NK-92 treated with Interleukin-12 subunit alpha and Interleukin-12 subunit beta, amount 100 ng/mL, for 24 hours (cell line): ENCODE measurements at places on chromosomes 2 and 18.

DNA sequence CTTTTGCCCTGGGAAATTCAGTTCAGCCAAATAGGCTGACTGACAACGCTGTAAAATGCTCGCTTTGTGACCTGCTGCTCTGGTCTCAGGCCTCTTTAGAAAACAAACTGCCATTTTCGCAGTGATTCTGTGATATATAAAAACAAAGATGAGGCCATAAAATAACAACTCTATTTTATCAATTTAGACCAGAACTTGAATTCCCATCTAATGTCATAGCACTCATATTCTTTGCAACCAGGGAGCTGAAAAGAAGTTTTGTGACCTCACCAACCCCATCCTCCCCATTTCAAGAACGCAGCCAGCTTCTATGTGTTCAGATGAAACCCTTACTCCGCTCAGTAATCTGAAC is 40.3 kb downstream of the TCF4 start:
- DNase-seq, result no peak

DNA sequence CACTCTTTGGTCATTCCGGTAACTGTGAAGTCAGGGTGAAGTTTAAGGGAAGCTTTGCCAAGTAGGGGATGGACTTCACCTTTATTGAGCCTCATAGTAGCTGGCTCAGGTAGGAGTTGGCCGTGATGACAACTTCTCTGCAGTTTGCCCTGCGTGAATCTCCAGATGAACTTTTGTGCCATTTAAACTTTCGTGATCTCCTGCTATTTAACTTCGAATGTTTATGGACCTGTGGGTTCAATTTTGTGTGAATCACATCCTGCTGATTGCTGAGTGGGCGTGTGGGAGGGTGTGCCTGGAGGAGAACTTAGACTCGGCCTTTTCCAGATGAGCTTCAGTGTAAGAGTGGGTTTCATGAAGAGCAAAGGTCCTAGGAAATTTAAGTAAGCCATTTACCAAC is 4.2 kb downstream of the UGT1A1 start:
- DNase-seq, result no peak

DNA sequence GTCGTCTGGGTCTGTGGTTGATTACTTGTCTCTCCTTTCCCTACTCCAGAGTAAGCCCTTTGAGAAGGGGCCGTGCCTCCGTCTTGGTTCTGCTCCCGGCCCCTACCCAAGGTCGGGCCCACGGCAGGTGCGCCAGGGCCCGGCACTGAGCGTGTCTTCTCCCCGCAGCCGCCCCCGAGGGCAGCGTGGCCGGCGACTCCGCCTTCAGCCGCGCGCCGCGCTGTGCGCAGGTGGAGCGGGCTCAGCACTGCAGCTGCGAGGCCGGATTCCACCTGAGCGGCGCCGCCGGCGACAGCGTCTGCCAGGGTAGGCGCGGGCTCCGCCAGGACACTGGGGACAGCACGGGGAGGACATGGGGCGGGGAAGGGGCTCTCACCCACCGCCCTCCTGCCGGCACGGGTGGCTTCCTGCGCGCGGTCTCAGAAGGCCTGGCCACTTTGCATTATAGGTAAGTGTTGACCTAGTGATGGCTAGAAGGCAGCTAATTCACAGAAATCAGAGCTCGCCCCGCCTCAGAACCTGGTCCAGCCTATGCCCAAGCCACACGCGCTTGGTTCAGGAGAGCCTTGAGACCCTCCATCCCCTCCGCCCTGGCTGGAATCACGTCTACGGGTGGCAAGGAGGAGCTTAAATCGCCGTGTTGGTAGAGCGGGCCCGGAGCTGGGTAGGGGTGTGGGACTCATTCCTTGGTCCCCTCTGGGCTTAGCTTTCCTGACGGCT is 43.5 kb downstream of the FBLN7 start:
- no peak for DNase-seq

DNA sequence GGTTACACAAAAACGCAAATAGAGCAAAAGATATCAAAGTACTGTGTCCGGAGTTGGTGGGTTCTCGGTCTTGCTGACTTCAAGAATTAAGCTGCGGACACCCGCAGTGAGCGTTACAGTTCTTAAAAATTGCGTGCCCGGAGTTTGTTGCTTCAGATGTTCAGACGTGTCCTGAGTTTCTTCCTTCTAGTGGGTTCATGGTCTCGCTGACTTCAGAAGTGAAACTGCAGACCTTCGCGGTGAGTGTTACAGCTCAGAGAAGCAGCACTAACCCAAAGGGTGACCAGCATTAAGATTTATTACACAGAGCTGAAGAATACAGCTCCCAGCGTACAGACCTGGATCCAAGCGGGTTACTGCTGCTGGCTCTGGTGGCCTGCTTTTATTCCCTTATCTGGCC is 125.7 kb upstream of the TWIST2 start:
- DNase-seq, result no peak

DNA sequence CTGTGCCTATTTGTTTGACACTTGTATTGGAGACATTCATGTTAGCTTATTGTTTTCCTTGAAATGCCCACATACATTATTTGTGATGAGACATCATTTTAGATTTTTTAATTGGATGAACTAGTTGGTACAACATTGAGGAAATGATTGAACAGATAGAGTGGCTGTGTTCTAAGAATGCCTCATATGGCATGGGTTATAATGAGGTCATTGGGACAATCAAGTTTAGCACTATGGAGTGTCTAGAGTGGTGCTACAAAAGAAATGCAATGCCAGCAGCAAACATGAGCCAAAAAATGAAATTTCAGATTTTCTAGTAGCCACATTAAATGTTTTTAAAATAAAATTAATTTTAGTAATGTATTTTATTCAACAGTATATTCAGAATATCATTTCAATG is 28.1 kb downstream of the ACVR2A start:
- no peak for DNase-seq

GRCh38 chr2:39913648-39914461 is 134.8 kb upstream of the THUMPD2 start:
- no peak for DNase-seq

GRCh38 chr2:18378020-18378653 is 182.3 kb downstream of the RDH14 start:
- DNase-seq, result no peak

- no peak for DNase-seq
Observed at GRCh38 chr2:46356991-46357390, 59.8 kb downstream of the EPAS1 start.

DNA sequence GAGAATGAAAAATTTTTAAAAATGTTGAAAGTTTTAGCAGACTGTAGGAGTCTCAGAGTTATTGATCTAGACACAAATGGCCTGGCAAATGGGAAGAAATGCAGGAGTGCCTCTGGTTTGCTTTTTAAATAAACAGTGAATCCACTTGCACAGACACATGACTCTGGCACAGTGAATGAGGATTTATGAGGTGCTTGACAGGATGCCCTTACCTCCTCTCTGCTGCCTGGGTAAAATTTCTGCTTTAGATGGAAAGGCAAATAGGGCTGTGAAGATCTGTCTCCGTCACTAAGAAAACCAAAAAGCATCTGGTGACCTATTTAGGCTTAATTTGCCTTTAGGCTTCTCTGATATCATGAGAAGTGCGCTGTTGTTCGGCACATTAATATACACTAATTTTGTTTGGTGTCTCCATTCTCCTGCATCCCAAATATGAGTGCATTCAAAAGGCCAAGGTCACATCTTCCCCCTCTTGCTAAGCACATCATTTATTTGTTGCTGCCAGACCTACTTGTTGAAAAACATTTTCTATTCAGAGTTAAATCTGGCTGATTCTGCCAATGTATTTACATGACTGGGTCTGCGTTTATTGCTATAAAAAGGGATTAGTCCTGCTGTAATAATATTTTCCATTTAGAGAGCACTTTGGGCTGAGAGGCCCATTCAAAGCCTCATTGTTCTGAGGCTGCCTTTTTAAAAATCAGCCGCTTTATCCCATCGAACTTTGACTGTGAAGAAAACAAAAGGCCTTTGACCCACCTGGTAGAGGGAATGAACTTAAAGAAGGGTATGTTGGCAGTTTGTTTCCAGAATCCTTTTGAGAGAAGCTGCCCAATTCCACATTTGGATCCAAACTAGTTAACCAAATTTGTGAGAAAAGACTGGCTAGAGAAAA is 94.9 kb downstream of the RNF152 start:
- DNase-seq, result no peak
